GM23338 (cell line): ENCODE measurements at places on chromosomes 2 and 18. TPM values are rescaled to one million over a fixed set of nuclear protein-coding genes. Genes with fewer than 3 reads are reported as not detected.

- H3K27ac ChIP-seq = no peak overlapping the region
- no peak for DNase-seq
- H3K4me1 ChIP-seq = no peaks in the 10 kb centered on the region
Observed at GRCh38 chr2:133768256-133768655, 200.0 kb upstream of the NCKAP5 start.

Gene ANKRD44
- polyA plus RNA-seq = 0.37 and 0.44 TPM in 2 replicates

Gene ADCYAP1
- 0.09 TPM in 1 of 2 replicates, not detected in the other for polyA plus RNA-seq

Gene CYP26B1
- 0.05 and 0.07 TPM in 2 replicates for polyA plus RNA-seq

Gene ARHGEF4
- polyA plus RNA-seq = 4.6 and 6.9 TPM in 2 replicates

Gene RAD51AP2
- 0.16 and 0.23 TPM in 2 replicates for polyA plus RNA-seq
